NCI-H1092 treated with DMSO at 0.1 percent for 48 hours (cell line): ENCODE measurements at places on chromosomes 2 and 18.

- DNase-seq: no peak
Measured at GRCh38 chr2:220995581-220995980, 576.5 kb downstream of the EPHA4 start.

GRCh38 chr18:79548986-79549637, 130.5 kb upstream of the CTDP1 start:
- no peak for DNase-seq

- no peak for DNase-seq
Measured at GRCh38 chr2:210262036-210262435, 36.8 kb upstream of the ACADL start.

DNA sequence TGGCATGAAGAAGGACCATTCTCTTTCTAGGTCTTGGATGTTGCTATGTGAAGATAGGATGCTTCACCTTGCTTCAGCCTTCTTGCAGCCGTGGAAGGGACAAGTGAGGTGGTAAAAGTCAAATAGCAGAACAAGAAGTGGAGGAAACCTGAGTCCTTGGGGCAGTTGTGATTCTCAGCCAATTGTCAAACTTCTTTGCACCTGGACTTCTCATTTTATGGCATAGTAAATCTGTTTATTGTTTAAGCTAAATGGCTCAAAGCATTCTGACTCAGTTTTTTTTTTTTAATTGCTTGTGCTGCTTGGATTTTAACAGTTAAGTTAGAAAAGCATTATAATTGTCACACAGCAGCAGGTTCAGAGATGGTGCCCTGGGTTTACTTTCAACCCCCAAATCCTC, 33.0 kb upstream of the ST6GAL2 start:
- DNase-seq: no peak

- no peak for DNase-seq
Measured at GRCh38 chr2:49068613-49069012, 85.7 kb downstream of the FSHR start.

DNA sequence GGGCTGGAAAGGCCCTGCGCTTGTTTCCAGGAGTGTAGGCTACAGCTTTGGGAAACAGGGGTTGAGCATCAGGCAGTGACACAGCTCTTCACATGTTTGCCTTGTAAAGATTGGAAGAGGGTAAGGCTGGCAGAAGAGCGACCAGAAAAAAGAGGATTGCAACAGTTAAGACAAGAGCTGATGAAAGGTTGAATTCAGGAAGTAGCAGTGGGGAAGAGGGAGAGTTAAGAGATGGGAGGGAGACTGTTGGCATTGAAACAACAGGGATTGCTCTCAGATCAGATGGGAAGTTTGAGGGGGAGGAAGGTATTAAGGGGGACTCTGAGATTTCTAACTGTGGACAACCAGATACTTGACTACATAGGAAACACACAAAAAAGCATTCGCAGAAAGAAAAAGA, 96.9 kb downstream of the CTAGE1 start:
- DNase-seq: no peak

- DNase-seq: no peak
Measured at GRCh38 chr18:22698711-22699110, 234.4 kb upstream of the RBBP8 start.

GRCh38 chr2:118848381-118849225, 1.2 kb upstream of the EN1 start:
- no peak for DNase-seq

GRCh38 chr2:53202063-53202462, 565.5 kb upstream of the CHAC2 start:
- DNase-seq: no peak

- no peak for DNase-seq
Measured at GRCh38 chr2:14603676-14604075, 28.8 kb upstream of the LRATD1 start.

DNA sequence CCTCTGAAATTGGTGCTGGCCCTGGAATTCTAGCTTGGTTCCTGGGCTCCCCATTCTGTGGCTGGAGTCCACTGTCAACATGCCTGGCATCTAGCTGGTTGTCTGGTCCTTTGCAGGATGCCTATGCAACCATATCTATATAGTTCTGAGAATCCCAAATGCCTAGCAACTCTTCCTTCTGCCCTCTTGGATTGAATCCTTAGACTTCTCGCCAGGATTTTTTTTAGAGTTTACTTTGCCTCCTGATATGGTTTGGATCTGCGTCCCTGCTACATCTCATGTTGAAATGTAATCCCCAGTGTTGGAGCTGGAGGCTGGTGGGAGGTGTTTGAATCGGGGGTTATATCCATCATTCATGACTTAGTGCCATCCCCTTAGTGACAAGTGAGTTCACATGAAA, 65.0 kb upstream of the LYPD1 start:
- no peak for DNase-seq

DNA sequence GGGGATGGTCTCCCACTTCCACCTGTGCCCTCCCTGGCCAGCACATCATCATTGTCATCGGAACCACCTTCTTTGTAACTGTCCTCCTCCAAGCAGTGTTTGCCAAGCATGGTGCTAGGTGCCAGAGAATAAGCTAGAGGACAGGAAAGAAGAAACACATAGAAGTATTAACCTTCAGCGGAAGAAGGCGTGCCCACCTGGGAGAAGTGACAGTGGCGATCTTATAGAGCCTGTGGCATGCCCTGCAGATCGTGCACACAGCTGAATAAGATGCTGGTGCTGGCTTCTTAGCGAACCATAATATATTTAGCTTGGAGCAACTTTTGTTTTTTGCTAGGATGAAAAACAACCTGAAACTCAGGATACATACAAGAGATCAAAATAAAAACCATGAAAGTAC, 148.0 kb downstream of the FAM210A start:
- DNase-seq: no peak
